ENCODE measurements at places on chromosomes 7 and 10.

DNA sequence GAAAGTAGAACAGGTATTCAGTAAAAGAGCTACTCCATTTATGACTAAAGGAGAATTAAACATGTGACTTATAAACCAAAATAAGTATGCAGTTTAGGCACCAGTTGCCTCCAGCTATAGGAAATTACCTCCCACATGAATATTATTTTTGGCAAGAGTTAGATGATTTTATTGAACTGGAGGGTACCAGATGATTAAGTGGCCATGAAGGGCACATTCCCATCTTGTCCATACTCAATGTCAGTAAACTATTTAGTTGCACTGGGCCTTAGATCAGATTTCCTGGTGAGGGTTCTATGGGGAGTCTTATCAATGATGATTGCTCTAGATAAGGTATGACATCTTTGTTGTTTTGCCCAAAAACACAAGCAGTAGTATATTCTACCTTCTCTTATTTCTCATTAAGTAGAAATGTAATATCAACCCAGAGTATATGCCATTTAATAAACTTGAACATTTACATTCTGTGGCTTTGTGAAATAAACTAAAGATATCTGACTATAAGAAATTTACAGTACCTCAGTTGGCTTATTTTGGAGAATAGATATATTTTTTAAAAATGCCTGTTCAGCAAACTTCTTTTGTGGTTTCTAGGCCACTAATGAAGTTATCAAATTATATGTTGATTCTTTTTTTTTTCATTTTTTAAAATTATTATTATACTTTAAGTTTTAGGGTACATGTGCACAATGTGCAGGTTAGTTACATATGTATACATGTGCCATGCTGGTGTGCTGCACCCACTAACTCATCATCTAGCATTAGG lies 145.3 kb downstream of the SEMA3A start:
- no peak for DNase-seq

GRCh38 chr10:133015816-133016462 lies 71.8 kb upstream of the ADGRA1 start:
- DNase-seq, result no peak

GRCh38 chr10:96339956-96340904 lies 18.6 kb downstream of the OPALIN start:
- no peak for DNase-seq

GRCh38 chr10:63770523-63770922 lies 249.3 kb downstream of the REEP3 start:
- no peak for DNase-seq

- DNase-seq, result no peak
Measured at GRCh38 chr7:41149576-41149975, 553.3 kb downstream of the INHBA start.

DNA sequence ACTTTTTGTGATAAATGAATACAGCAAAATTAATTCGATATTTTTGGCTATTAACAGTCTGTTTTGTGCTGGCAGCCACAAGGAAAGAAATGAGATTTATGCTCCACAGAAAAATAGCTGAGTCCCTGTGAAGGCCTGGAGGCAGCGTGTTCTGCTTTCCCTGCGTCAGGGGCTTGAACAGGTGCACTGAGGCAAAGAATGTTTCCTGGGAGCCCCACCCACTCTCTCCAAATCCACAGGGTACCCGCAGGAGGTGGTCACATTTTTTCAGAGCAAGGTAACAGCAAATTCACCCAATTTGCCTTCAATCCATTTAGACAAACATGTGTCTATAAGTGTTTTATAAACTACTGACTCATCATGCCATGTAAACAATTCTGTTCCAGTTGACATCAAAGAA lies 308.1 kb downstream of the TCERG1L start:
- no peak for DNase-seq

DNA sequence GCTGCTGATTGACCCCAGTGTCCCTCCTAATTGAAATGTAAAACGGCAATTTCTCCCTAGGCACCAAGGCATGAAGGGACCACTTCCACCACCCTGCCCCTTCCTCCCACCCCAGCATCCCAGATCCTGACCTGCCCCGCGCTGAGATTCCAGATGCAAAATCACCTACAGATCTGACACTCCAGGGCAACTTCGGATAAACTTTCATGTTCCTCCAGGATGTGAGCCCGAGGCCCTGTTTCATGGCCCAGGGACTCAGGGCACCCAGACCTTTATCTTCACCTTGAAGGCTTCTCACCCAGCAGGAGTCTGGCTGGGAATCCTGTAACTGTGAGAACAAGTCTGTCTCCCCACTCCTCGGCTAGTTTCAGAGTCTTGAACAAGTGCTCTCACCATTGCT lies 361.8 kb downstream of the PLXNA4 start:
- DNase-seq, result no peak

DNA sequence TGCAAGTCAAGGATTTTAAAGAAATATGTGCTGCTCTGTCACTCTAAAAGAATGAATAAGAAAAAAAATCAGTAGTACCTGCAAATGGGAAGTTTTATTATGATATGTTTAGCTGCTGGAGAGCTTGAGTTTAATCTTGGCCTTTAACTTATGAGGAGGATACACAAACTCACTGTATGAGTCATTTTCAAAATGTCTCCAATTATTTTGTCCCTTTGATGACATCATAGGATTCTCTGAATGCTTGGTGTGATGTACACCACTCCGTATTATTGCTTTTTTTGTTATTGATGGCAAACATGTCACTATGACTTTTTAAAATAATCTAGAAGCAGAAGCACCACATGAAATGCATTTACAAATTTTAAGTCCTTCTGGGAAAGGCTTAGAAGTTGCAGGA lies 125.8 kb downstream of the RALA start:
- no peak for DNase-seq

GRCh38 chr10:121032460-121032859 lies 181.3 kb downstream of the WDR11 start:
- DNase-seq, result no peak

- DNase-seq, result no peak
Measured at GRCh38 chr7:158745057-158745715, 40.6 kb upstream of the NCAPG2 start.

GRCh38 chr7:48317360-48317759 lies 146.1 kb downstream of the ABCA13 start:
- DNase-seq, result no peak

DNA sequence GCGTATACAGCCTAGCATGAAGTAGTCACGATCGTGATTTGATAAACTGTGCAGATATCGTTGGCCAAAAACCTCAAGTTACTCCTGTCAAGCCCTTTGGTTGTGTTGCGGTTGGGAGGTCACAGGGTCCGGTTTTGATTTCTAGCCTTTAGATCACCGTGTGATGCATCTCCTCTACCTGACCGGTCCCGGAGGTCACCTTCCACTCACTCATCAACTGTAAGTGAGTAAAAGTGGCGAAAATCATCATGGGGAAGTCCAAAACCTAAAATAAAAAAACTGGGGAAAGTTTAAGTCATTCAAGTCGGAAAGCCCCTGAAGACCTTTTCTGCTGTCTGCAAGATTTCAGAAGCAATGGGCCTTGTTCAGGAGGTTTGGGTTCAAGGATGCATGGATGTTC lies 62.8 kb downstream of the ADARB2 start:
- DNase-seq, result no peak

GRCh38 chr7:144869082-144869481 lies 33.2 kb upstream of the TPK1 start:
- DNase-seq, result no peak

GRCh38 chr10:89327803-89328441 lies at the start of gene IFIT3:
Gene IFIT3, plus strand, starts transcription at chr10:89327997. Its CDS starts 77 bp downstream, at chr10:89328074.
- no peak for DNase-seq

- DNase-seq, result no peak
Measured at GRCh38 chr10:3476186-3476585, 303.6 kb upstream of the PITRM1 start.

GRCh38 chr10:101778781-101779543 lies 3.0 kb upstream of the FGF8 start:
- DNase-seq, result no peak

GRCh38 chr10:124180947-124181549 lies 87.7 kb upstream of the CHST15 start:
- no peak for DNase-seq

- DNase-seq, result no peak
Measured at GRCh38 chr7:137669706-137670105, 177.1 kb downstream of the DGKI start.

DNA sequence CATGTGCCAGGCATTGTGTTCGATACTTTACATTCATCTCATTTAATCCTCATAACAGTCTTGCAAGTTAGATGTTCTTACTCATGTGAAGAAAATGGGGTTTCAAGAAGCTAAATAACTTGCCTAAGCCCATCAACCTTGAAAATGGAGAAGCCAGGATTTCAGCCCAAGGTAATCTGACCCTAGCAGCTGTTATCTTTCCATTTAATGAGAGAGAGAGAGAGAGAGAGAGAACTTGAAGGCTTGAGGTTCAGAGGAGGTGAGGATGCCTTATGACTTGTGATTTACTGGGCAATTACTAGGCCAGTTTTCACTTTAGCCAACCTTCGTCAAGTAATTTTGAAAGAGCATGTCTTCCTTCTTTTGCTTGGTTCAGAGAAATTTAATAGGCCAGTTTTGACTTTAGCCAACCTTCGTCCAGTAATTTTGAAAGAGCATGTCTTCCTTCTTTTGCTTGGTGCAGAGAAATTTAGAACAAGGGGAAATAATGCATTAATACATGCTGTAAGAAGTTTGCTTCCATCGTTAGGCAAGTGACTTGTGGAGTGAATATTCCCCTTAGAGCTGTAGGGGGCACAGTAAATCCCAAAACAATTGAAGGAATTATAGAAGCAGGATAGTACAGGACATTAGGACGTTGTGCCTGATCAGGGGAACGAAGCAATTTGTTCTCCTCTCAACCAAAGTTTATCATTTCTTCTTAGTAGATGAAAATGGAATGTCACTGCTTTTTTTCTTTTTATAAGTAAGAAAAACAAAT lies 143.0 kb upstream of the BMPER start:
- no peak for DNase-seq

DNA sequence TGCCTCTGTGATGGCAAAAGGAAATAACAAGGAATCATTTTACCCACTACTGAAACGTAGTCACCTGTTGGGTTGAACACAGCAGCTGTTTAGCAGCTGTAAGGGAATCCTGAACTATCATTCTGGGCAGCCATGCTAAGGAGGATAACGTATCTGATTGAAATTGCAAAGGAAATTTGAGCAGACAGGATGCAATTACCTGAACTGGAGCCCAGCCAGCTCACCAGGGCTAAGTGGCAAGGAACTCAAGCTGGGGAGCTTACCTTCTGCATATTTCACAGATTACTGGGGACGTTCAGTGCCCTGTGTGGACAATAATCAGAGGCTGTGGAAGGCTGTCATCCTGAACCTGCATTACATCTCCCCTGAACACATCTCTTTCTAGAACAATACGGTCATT lies 650.5 kb downstream of the SORCS3 start:
- DNase-seq, result no peak

DNA sequence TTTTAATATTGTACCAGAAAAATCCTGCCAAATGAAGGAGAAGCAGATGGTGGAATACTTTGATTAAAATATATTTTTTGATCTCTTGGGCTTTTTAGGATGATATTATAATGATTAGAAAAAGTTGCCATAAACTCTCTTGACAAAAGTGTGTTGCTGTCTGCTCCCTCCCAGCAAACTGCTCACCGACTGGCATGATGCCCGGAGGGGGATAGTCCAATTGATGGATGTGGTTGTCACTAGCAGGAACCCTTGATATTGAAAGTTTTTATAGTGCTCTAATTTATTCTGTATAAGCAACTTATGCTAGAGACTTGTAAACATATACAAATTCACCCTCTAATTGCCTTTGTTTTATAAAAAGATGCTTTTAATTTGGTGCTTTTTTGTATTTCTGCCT lies 114.0 kb downstream of the DNAH11 start:
- DNase-seq, result no peak

- DNase-seq, result no peak
Measured at GRCh38 chr7:99453105-99453504, 12.9 kb downstream of the ATP5MF start.

DNA sequence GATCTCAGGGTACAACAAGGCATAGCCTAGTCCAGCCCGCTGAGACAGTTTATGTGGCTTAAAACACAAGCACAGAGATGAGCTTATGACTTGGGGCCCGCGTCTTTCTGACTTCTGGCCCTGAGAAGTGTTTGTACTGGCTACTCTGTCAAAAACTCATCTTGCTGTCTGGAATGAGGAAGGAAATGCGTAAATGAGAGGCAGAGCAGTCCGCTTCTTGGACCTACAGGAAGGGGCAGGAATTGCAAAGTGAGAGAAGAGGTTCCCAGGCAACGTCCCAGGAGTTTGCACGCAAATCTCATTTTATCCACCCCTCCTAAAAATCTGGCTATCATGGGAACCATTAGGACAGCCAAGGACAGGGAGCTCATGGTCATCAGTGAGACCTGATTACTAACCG lies 5.5 kb downstream of the ANXA11 start:
- DNase-seq, result no peak

- DNase-seq, result no peak
Measured at GRCh38 chr7:102291056-102291915, 4.6 kb downstream of the SH2B2 start.

- no peak for DNase-seq
Measured at GRCh38 chr7:113000316-113001020, 86.2 kb downstream of the GPR85 start.

- DNase-seq, result no peak
Measured at GRCh38 chr7:28477041-28477442, 64.7 kb downstream of the CREB5 start.

- no peak for DNase-seq
Measured at GRCh38 chr10:110336111-110336721, 31.5 kb upstream of the SMNDC1 start.

DNA sequence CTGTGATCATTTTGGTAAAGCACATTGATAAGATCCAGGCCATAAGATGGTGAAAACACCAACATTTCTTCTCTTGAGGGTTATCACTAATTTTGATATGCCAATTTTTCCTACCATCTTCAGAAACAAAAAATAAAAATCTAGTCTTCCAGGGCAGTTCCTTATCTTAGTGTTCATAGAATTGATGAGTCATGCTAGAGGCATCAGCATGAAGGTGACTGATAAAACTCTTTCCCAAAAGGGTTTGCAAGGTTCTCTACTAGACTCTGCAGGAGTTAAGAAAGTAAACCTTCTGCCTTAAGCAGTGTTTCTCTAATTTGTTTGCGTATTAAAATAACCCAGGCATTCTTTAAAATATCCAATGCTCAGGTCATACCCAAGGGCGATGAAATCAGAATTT lies 483.1 kb upstream of the CNTNAP2 start:
- DNase-seq, result no peak
